ENCODE measurements at places on chromosomes 3 and 15.
A peak's percentile ranks its signal among the peaks of the same experiment; 100 is the strongest.

- DNase-seq, result no peak
Observed at GRCh38 chr15:36831125-36831903, 251.9 kb downstream of the CDIN1 start.

- DNase-seq, result no peak
Observed at GRCh38 chr15:100211855-100212850, 129.6 kb downstream of the ADAMTS17 start.

DNA sequence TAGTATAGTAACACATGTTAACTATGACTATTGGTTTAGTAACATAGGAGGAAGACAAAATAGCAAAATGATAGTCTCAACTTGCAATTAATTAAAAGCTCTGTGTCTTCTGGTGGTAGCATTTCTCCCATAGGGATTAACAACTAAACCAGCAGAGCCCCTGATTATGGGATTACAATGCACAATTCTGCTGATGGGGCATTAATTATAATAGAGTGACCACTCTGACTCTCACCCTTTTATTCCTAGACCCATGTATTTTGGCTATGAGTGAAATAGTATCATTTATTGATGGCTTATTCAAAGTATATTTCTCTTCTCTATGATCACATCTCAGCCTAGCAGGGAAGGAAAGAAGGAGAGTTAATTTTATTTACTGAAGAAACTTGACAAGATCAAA lies 17.5 kb upstream of the GOLGA8B start:
- DNase-seq, result no peak

- DNase-seq, result peak; percentile 23
Observed at GRCh38 chr15:89221543-89221942, at the start of gene RLBP1. RLBP1 (minus strand) TSS chr15:89221579; CDS start chr15:89218975, 2,604 bp downstream.

GRCh38 chr3:63940389-63940757 lies 28.2 kb upstream of the SCAANT1 start:
- DNase-seq, result no peak
